HuH-7 (cell line): ENCODE measurements at places on chromosomes 3 and 15.

- no peak for DNase-seq
Observed at GRCh38 chr3:13713396-13713795, 164.5 kb downstream of the FBLN2 start.

DNA sequence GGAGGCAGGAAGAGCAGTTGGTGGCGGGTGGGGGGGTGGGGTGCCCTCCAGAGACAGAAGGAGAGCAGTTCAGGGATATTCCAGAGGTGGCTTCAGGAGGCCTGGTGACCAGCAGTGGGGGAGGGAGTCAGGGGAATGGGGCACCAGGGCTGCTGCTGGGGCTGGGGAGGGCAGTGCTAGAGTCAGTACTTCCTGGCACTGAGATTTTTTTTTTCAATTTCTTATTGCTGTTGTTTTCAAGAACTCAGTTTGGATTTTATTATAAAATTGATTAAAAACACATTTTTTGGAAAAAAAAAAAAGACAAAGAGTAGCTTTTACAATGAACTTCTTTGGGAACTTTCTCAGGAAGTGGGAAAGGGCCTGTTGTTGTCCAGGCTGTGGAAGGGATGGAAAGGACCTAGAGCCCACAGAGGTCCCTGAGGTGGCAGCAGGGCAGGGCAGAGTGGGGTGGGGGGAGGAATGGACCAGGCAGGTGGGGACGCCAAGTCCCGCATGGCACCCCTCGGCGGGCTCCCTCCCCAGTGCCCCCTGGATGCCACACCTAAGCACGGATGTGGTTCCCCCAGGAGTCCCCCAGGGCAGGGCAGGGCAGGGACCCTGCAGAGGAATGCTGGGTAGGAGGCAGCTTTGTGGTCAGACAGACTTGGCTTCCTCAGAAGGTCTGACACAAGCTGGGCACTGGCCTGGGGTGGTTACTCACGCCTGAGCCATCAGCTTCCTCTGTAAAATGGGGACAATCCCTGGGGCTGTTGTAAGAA lies 8.5 kb upstream of the ANPEP start:
- no peak for DNase-seq

DNA sequence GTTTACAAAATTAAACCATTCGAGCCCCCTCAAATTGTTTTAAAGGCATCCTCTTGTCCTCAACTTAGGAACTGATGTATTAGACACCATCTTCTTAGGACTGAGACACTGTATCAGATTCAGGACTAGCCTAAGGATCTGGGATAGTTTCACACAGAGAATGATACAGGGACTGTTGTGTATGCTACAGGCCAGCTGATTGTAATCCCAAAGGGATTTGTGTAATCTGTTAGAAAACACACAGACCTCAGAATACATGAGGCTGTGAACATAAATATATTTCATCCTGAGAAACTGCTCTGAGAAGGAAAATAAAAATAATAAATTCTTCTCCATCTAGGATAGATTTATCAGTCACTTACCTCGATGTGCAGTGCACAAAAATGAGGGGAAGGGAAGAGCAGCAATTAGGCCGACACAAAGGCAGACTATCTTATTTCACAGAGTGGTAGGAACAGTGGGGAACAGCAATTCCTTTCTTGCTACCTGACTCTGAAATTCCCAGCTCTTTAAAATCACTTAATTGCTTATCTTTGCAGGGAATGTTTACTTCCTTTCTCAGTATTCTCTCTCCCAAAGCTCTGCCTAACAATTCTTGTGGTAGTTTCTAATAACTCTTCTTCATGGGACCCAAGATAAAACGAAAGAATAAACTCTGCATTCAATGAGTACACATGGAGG lies 322.5 kb downstream of the MAGI1 start:
- no peak for DNase-seq

DNA sequence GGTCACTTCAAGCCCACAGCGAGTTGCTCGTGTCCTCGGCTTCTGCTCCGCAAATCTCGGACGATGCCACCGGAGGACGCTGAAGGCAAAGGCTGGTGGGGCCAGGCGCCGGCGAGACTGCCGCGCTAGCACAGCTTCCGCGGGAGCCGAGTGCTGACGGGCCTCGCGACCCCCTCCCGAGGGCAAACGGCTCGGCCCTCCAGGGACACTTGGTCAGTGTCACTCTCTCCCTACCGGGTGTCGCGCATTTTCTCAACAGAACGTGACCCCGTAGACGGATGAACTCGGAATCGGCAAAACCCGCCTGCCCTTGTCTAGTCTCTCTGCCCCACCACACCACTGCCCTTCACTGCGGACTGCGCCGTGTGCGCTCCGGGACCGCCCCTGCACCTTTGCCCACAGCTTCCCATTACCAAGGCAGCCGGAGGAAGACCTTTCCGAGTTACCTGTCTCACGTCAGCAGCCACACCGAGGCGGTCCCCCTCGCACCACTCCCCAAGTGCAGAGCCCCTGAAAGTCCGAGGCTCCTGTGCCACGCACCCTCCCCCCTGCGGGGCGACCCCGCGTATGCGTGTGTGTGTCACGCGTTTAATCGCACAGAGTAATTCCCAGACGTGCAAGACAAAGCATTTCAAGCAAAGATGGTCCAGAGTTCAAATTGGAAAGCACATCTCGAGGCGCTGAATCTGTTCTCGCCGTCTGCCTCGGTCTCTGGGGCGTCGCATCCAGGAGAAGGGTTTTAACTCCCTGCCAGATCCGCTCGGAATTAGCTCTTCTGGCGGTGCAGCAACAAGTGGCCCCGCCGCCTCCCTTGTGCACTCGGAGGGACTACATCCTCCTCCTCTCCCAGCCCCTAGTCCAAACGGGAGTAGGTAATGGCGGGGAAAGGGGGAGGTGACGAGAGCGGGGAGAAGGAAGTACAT lies 245.0 kb upstream of the TOPAZ1 start:
- DNase-seq, result no peak

- no peak for DNase-seq
Observed at GRCh38 chr3:65888196-65888595, 150.5 kb downstream of the MAGI1 start.

DNA sequence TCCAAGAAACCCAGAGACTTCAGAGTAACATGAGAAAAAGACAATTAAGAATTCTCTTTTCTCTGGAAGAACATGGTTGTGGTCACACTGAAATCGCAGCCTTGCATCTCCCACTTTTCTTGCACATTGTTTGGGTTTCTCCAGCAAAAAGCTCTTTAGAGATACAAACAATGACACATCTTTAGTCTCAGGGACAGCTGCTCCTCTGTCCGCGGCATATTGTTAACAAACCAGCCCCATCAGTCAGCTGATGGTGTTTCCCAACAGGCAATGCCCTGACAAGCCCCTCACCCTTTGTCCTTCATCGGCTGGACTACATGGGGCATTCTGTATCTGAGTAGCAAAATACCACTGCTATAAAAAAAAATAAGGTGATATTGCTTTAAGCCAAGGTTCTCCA lies 53.4 kb downstream of the UMPS start:
- no peak for DNase-seq

DNA sequence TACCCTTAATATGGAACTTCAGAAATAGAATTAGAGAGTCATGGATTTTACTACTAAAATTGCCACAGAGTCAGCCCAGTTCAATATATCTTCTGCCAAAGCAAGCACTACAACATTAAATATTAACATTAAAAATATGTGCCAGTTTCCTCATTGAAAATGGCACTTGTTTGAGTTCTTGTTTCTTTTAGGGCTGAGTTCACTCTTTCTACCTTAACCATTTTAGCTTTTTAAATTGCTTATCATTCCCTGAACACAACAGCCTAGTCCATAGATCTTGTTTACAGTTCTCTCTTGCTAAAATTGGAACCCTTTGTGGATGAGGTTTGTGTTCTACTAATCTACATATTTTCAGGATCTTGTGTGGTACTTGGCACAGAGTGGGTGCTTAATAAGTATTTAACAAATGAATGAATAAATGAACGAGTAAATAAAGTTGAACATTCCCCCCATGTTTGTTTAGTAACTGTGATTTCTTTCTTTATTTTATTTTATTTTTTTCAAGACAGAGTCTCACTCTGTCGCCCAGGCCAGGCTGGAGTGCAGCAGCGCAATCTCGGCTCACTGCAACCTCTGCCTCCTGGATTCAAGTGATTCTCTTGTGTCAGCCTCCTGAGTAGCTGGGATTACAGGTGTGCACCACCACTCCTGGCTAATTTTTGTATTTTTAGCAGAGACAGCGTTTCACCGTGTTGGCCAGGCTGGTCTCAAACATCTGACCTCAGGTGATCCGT lies 46.0 kb upstream of the SLC7A14 start:
- DNase-seq, result no peak
